ENCODE measurements at places on chromosomes 2 and 18.

DNA sequence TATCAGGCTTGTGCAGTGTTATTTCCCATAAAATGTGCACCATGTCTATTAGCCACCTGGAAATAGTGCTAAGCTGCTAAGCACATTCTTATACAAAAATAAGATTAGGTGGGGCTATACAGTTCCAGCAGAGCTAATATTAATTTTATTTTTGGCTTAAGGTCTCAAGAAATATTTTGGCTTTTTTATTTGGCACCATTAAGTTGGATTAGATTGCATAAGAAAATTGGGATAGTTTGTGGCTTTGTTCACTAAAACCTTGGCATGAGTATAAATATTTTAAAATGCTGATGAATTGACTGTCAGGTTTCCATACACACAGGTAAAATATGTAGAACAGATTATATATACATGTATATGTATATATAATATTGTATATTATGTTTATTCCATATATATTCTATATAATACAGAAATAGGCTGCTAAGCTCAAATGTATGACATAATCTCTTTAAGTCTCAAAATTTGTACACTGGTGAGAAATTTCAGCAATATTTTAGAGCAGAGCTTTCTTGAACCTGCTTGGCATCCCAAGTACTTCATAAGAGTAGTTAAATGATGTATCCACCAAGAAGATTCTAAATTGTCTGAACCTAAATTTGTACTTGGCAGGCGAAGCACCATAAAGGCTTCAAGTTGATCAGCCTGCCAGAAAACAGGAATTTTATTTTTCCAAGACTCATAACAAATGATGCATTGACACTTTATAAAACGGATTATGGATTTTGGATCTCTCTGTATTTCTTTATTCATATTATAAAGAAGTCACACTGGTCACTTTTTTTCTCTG, 32.6 kb downstream of the CCDC102B start:
- no peak for DNase-seq

DNA sequence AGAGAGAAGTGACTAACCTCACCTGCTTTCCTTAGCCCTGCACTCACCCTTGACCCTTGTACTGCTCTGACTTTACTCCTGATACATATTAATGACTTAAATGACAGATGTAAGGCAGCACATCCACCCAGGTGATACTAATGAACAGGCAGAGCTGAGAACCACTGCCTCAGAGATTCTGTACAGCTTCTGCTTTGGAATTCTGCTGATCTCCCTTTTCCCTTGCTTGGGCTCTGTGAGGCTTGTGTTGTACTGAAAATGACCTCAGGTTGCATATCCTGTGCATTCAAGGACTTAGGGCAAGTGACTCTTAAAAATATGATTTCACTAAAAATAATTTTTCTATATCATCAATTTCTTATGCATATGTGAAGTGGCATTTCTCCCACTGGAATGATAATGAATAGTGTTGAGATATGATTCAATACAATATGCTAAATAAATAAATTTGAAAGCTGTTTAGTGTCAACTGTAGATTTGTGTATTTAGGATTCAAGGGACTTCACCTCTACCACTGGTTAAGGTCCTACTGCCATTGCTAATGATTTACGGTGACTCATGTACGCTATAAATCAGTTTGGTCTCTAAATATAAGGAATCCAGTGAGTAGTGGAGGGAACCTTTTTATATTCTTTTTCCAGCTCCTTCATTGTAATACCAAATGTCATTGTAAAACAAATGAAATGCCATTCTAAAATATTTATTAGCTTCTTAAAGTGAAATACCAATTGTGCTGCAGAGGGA, 328.3 kb downstream of the SOCS6 start:
- no peak for DNase-seq

DNA sequence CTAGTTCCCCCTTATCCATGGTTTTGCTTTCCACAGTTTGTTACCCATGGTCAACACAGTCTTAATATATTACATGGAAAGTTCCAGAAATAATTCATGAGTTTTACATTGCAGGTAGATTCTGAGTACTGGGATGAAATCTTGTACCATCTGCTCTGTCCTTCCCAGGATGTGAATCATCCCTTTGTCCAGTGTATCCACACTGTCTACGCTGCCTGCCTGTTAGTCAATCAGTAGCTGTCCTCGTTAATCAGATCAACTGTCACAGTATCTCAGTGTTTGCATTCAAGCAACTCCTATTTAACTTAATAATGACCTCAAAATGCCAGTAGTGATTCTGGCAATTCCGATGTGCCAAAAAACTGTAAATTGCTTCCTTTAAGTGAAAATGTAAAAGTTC, 76.3 kb downstream of the DYNC1I2 start:
- no peak for DNase-seq

GRCh38 chr18:8046441-8046840, 479.3 kb downstream of the PTPRM start:
- DNase-seq = no peak

DNA sequence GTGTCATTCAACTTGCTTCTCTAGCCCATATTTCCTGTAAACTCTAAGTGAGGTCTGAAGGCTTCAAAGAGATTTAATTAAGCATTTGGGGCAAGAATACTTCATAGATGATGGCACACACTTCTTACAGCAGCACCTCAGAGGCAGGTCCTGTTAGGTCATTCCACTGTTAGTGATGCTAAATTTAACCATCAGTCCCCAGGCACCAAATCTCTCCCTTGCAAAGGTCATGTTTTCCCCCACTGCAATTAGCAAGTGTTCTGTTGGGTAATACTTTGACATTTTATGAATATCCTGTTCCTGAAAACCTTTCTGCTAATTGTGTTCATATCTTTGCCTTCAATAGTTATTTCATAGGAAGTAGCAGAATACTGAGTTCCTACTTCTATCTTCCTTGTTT, 117.0 kb downstream of the STK39 start:
- DNase-seq = no peak

GRCh38 chr2:174856447-174856846, 92.2 kb upstream of the CHRNA1 start:
- DNase-seq = no peak

- no peak for DNase-seq
Observed at GRCh38 chr18:71919211-71919610, 624.9 kb downstream of the CBLN2 start.

DNA sequence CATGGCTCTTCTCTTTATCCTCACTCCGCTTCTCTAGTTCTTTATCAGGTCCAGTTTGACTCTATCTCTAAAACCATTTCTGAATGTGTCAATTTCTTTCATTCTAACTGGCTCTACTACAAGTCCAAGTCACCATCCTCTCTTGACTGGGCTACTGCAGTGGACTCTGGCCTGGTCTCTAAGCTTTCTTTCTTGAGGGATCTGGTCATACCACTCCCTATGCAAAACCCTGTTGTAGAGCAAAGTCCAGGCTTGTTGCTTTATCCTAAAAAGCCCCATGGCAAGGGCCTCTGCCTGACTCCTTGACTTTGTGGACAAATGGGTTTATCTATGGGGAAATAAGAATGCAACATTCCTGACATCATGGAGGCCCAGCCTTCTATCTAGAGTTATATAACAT, 87.1 kb downstream of the BCL2L11 start:
- no peak for DNase-seq

DNA sequence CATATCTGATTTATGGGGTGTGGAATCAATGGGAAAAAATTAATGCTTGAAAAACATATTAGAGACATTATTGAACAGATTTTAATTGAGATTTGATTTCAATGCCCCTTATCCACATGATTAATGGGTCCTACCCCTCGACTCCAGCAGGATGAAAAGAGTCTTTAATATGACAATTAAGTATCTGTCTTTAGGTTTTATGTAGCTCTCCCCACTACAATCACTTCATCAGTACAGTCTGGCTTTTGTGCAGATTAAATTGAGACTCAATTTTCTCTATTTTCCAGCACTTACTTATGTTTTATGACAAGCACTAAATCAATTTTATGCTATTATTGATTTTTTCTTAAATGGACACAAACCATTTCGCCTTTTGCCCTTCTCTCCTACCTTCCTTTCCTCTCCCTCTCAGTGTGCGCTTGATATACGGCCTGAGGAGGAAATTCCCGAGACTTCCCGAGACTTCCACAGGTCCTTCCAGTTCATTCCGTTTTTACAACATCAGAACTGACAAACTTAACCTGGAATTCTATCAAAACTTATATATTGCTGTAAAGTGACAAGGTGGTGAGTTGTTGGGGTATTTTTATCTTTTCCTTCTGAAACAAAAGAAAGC, 555.1 kb upstream of the SALL3 start:
- no peak for DNase-seq

DNA sequence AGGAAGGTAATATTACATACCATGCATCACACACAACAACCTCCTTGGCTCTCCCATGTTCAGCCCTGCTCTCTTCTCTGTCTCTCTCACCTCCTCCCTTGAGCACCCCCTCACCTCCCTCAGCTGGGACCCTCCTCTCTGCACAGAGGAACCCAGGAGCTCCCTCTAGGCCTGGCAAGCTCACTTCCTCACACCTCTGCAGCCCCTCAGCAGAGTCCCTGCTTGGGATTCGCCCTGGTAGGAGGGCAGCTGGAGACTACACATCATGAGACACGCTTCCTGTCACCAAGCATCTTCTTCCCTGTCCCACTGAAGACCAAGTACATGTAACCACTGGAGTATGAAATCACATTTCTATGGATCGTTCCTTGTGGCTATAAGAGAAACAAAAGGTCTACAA, 51.0 kb downstream of the ADD2 start:
- no peak for DNase-seq

- no peak for DNase-seq
Observed at GRCh38 chr2:224040753-224041152, 1.7 kb upstream of the SERPINE2 start.

GRCh38 chr2:168801961-168802858, at the start of gene NOSTRIN:
Gene NOSTRIN (plus strand): TSS chr2:168802637. CDS start chr2:168802647, 10 bp downstream.
- no peak for DNase-seq

- DNase-seq = no peak
Observed at GRCh38 chr18:49123431-49123830, 172.7 kb upstream of the SMAD7 start.

- no peak for DNase-seq
Observed at GRCh38 chr18:9070212-9070611, 32.3 kb upstream of the NDUFV2 start.

DNA sequence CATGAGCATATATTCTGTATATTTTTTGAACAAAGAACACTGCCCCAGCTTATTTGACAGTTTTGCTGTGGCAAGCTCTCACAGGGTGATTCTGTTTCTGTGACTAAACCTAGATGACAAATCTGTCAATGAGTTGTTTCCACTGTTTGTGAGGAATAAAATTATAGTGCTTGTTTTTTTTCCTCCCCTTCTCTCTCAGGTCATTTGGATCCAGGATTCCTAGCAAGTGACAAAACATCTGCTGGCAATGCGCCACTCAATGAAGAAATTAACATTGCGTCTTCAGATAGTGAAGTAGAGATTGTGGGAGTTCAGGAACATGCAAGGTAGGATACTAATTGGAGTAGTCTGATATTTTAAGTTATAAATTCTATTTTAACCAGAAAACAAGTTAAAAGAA, 149.3 kb downstream of the HAUS1 start:
- no peak for DNase-seq

DNA sequence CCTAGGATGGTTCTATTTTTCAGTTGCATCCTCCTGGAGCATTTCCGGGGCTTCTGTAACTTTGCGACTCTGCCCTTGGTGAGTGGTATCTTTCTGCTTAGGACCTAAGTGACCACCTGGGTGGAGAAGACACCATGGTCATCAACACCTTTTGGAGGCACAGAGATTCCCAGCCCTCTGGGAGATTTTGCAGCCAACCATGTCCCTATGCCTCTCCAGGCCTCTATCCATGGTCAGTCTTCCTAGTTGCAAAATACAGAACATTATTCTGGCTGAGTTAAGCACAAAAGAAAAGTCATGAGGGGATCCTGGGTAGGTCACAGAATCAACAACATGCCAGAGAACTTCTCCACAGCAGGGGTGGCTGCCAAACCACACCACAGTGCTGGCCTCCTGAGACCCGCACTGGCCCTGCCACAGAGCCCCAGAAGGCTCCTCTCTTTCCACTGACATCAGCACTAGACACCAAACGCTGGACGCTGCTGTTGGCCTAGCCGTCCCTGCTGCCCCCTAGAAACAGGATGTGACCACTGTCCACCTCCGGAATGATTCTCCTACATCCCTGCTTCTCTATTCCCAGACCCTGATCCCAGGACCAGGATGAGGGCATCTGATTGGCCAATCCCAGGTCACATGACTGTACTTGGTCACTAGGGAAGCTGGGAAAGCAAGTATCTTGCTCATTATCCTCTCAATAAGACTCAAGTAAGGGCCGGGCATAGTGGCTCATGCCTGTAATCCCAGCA, 47.7 kb downstream of the SMAD7 start:
- DNase-seq = no peak

DNA sequence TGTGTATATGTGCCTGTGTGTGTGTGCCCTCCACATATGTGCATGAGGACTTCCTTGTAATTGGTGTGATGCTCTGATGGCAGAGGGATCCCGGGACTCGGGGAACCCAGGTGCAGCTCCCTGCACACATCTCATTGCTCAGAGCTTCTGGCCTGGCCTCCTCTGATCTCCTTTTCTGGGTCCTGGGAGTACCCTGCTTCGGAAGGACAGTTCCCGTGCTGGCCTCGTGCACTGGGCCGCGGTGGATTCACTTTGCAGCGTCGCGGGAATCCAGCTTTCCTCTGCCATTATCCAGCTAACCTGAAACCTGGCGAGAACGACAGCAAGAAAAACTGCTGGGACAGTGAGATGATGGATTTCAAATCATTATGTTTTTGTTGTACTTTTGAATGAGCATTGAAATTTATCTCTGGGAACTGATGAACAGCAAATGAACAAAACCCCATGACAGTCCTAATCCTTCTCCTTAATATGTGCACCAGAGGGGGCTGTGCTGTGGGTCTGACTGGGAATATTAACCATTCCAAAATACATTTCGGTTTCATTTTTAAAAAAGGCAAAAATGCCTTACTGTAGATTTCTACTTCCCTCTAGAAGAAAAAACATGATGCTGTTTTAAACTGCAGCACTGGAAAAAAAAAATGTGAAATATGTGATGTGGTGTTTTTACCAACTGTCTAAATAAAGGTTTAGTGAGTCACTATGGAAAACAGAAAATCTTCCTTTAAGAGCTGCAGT, 78.2 kb downstream of the PTGR3 start:
- DNase-seq = no peak
